ENCODE measurements at places on chromosomes 6 and 20. TPM values are rescaled to one million over a fixed set of nuclear protein-coding genes. Genes with fewer than 3 reads are reported as not detected.

DNA sequence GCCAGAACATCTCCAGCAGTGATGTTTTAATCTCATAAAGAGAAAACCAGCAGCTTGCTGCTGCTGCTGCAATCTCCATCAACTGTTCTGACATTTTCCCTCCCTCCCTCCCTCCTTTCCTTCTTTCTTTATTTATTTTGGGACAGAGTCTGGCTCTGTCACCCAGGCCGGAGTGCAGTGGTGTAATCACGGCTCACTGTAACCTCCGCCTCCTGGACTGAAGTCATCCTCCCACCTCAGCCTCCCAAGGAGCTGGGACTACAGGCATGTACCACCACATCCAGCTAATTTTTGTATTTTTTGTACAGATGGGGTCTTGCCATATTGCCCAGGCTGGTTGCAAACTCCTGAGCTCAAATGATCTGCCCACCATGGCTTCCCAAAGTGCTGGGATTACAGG, 5.7 kb downstream of the ELOVL5 start:
- no peak overlapping the region for H3K4me3 ChIP-seq
- no peaks in the 10 kb centered on the region for H3K36me3 ChIP-seq
- no peak overlapping the region for H3K27ac ChIP-seq
- H3K27me3 ChIP-seq, result no peaks in the 10 kb centered on the region
- H3K4me1 ChIP-seq, result no peaks in the 10 kb centered on the region

DNA sequence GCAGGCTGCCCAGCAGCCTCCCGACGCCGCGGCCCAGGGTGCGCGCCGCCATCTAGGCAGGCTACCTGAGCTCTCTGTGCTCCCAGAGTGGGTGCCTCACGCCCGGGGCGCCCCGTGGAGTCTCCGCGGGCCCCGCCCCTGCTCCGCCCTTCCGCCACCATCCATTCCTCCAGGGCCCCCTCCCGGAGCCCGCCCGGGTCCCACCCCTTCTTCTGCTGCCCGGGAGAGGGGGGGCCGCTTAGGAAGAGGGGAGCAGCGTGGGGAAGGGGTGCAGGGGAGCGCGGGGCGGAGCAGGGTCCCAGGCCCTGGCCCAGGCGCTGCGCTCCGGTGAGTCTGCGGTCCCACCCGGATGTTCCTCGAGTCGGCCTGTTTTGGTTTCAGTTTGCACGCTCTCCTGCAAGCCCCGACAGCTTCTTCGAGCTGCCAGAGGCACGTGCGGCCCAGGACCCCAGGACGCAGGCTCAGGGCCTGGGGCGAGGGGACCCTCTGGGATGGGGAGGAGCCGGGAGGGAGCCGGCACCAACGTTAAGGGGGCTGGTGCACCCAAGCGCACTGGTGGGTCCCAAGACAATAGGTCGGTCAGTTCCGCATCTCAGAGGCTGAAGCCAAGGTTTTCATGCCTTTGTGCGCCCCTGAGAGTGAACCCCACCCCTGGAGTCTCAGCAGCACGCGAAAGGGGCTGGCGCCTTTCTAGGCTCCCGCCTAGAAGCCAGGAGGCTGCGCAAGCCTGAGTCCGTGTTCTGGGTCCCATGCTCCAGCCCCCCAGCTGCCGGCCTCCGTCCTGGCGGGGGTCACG, at the start of gene ACSS1:
TSS of gene ACSS1 (minus strand) at position 89 of the 796 bp plus-strand sequence. CDS start at position 52, 37 bp downstream.
- peaks cover 4% of the 10 kb centered on the region for H3K4me1 ChIP-seq
- no peak within 1 kb of the TSS for H3K27ac ChIP-seq
- DNase-seq, result peak; percentile 86
- peak within 1 kb of the TSS; percentile 78 for H3K4me3 ChIP-seq
- H3K27me3 ChIP-seq, result no peaks in the 10 kb centered on the region

DNA sequence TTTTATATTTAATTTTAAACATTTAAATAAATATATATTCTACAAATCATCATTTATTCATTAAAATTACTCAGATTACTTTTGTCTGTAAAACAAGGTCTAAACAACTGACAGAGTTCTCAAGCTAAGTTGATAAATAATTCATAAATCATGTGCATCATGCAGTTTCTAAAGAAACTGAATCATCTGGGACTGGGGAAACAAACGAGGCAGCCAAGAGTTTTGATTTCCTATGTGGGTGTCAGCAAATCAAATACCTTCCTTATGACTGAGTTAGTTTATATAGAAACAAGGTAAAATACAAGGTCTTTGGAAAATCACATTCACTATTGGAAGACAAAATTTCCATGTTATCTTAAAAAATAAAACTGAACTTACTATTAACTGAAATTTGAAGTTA, 149.9 kb upstream of the BEND6 start:
- no peak overlapping the region for H3K4me3 ChIP-seq
- no peaks in the 10 kb centered on the region for H3K27me3 ChIP-seq
- no peaks in the 10 kb centered on the region for H3K36me3 ChIP-seq

DNA sequence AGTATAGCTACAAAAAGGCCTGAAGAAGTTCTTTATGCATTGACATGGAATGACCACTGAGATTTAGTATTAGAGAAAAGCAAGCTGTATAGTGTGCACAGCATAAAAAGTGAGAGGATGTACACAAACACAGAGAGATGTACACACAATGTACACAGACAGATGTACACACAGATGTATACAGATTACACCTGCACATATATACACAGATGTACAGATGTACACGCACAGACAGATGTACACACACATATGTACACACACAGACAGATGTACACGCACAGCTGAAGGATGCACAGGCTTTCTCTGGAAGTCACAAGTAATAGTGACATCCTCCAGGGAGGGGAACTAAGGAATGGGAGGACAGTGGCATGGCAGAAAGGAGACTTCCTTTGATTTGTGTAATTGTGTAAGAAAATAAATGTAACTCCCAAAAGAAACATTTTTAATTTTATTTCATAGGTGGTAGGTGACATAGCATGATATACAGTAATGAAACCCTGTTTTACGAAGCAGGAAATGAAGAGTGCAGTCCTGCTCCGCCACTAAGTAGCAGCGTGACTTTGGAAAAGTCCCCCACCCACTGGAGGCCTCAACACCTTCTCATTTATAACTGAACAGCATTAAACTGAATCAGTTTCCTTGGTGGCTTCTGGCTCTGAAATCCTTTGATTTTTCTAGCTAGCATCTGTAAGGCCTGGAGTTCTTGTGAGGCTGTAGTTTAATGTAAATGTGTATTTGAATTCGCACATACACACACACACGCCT, 14.1 kb downstream of the NFATC2 start:
- DNase-seq, result no peak
- no peaks in the 10 kb centered on the region for H3K4me1 ChIP-seq
- H3K4me3 ChIP-seq, result no peak overlapping the region

Gene SLC17A3
- not detected for total RNA-seq

Gene RGS17
- 3.2 TPM for total RNA-seq

All from aorta (tissue), 5 donors.